ENCODE measurements at places on chromosomes 7 and 10.

GRCh38 chr10:36534471-36535002 lies 590.9 kb upstream of the ANKRD30A start:
- DNase-seq, result no peak

- no peak for DNase-seq
Observed at GRCh38 chr10:52322323-52322722, 8.2 kb downstream of the DKK1 start.

DNA sequence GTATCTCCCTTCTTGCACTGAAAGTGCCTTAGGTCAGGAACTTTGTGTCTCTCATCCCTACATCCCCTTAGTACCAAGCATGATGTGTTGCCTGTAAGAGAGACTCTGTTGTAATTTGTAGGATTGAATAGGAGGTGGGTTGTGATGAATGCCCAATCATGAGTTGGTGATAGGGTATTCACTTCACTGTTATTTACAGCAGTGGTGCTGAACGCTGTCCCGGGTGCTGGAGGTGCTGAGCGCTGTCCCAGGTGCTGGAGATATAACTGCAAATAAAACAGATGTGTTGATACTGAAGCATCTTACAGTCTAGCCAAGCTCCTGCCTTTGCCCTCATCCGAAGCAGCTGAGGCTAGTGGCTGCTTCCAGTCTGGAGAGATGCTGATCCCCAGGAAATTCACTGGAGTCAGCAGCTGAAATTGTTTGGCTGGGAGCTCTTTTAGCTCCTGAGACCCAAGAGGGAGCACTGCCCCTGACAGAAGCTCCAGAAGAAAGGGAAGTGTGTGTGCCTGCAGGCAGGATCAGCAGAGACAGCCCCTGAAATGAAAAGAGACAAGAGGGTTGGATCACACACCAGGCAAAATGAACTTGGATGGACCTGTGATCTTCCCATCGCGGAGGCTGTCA lies 183.4 kb downstream of the SORCS3 start:
- peak; percentile 4 for DNase-seq

DNA sequence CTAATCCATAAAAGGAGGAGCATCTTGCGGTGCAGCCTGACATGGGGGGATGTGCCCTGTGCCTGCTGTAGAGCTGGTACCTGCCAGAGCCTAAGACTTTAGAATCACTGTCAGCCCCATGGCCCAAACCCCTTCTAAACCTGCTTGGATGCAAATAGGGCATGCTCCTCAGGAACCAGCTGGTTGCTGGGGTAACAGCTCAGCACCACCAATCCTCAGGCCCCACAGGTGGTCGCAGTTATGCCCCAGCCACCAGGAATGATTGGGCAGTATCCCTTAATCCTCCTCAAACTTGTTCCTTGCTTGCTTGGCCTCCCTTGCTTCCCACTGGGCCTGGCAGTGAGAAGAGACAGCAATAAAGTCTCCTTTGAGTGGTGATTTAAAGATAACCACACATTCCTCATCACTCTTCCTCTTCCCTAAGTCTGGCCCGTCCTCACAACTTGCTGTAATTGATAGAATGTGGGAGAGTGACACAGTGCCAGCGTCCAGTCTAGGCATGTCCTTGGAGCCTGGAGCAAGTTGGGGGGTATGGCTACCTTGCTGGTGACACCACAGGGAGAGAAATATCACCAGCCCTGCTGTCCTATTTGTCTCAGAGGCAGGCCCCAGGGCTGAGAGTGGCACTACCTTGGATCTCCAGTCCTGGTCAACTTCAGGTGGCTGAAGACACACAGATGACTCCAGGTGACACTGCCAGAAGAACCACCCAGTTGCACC lies 43.0 kb downstream of the VSTM4 start:
- DNase-seq, result no peak

All from stimulated activated CD4-positive, alpha-beta T cell treated with anti-CD3 and anti-CD28 coated beads, TNF-alpha, amount 100 ng/mL, for 48 hours (primary cell).